Right cardiac atrium (tissue), 5 donors: ENCODE measurements at places on chromosomes 11 and 22. TPM values are rescaled to one million over a fixed set of nuclear protein-coding genes. Genes with fewer than 3 reads are reported as not detected.

Gene TMPRSS6
- not detected for total RNA-seq

Gene PLEKHB1
- total RNA-seq, result 11.7 TPM

Gene SCGB2A2
- total RNA-seq, result not detected

Gene NXPE1
- not detected for total RNA-seq

Gene NPAS4
- 0.84 TPM for total RNA-seq

Gene NUDT22
- total RNA-seq, result 71.7 TPM

Gene BAIAP2L2
- total RNA-seq, result 0.53 TPM

Gene ACR
- 0.54 TPM for total RNA-seq

Gene HTR3A
- not detected for total RNA-seq

Gene C22orf31
- 0.31 TPM for total RNA-seq

Gene BCO2
- total RNA-seq, result 147 TPM

Gene TBX1
- total RNA-seq, result 0.60 TPM

Gene BRSK2
- total RNA-seq, result 2.1 TPM

Gene TRIM22
- 24.1 TPM for total RNA-seq

Gene CD6
- total RNA-seq, result 0.74 TPM

Gene SLC25A17
- total RNA-seq, result 5.0 TPM
